ENCODE measurements at places on chromosomes 12 and 14.

- no peak for DNase-seq
Observed at GRCh38 chr14:50967103-50967502, 22.8 kb upstream of the PYGL start.

GRCh38 chr14:76131071-76131965 lies 20.4 kb upstream of the GPATCH2L start:
- DNase-seq = no peak

DNA sequence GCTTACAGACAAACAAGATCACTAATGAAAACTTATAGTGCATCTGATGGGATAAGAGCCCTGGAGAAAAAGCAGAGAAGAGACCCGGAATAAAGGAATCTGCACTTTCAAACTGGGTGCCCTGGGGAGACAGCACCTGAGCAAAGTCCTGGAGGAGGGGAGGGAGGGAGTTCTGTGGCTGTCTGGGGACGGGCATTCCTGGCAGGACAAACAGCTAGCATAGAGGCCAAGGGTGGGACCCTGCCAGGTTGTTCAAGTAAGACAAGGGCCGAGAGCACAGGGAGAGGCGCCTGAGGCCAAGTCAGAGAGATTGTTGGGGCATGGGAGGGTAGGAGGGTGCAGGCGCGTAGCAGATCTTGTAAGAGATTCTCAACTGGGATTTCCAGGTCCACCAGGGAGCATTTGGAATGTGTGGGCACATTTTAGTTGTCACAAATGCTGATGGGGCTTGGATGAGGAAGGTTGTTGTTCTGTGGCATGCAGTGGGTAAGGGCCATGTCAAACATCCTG lies 14.2 kb downstream of the IQSEC3 start:
- DNase-seq = no peak

- DNase-seq = no peak
Observed at GRCh38 chr14:71238835-71239234, 331.6 kb downstream of the PCNX1 start.

DNA sequence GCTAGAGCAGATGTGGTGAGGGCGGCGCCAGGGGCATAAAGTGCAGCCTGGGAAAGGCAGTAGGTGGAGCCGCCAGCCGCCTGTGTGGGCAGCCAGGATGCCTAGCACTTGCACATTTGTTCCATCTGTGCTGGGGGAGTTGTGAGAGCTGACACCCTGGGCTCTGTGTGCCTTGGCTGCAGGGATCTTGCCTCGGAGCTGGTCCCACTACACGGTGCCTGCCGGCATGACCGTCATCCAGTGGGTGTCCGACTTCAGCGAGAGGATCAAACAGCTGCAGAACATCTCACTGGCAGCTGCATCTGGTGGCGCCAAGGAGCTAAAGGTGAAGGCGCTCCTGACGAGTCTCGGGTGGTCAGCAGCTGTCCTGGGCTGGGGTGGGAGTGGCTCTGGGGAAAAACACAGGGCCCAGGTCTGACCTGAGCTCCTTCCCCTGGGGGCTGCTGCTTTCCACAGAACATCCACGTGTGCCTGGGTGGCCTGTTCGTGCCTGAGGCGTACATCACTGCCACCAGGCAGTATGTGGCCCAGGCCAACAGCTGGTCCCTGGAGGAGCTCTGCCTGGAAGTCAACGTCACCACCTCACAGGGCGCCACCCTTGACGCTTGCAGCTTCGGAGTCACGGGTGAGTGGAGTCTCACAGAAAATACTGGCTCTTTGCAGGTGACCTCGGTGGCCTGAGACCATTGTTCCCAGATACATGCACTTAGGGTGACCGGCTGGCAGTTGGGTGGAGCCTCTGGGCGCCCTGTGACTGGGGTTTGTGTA lies 37.4 kb downstream of the HSP90AA1 start:
- no peak for DNase-seq

GRCh38 chr12:66144791-66145754 lies 14.5 kb upstream of the LLPH start:
- DNase-seq = peak; percentile 36

DNA sequence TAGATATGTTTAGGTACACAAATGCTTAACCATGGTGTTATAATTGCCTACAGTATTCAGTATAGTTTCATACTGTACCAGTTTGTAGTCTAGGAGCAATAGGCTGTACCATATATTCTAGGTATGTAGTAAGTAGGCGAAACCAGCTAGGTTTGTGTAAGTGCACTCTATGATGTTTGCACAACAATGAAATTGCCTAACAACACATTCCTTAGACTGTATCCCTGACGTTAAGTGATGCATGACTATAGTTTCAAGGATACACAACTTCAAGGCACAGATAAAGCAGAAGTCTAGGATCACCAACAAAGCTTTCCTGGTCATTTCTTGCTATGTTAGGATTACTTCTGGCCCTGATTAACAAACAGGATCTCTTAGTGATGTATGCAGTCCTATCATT lies 135.1 kb downstream of the SLC38A1 start:
- no peak for DNase-seq

GRCh38 chr12:116525418-116526001 lies 33.7 kb upstream of the MAP1LC3B2 start:
- DNase-seq = no peak

- DNase-seq = no peak
Observed at GRCh38 chr12:106736051-106736957, 38.2 kb upstream of the RIC8B start.

- no peak for DNase-seq
Observed at GRCh38 chr14:42047421-42048055, 440.9 kb downstream of the LRFN5 start.

- no peak for DNase-seq
Observed at GRCh38 chr12:92732716-92733115, 29.9 kb downstream of the PLEKHG7 start.

DNA sequence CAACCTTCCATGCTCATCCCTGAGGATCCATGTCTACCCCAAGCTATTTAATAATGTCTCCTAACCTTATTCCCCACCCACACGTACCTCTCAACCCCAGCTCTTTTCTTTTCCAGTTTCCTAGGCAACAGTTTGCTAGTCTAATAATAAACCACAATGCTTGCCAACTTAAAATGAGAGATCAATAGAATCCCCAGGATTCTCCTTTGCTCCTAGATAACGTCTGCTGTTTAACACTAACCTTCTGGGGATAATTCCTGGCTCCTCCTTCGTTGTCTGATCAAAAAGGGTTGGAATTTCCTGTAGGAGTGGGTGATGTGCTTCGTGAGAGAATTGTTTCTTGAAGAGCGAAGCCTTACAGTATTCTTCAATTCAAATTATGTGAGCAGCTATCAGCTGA lies 42.2 kb upstream of the DBX2 start:
- no peak for DNase-seq

GRCh38 chr12:127761880-127762279 lies 505.1 kb upstream of the TMEM132C start:
- no peak for DNase-seq

- DNase-seq = peak; percentile 45
Observed at GRCh38 chr14:20697273-20698017, 8.9 kb downstream of the ANG start.

DNA sequence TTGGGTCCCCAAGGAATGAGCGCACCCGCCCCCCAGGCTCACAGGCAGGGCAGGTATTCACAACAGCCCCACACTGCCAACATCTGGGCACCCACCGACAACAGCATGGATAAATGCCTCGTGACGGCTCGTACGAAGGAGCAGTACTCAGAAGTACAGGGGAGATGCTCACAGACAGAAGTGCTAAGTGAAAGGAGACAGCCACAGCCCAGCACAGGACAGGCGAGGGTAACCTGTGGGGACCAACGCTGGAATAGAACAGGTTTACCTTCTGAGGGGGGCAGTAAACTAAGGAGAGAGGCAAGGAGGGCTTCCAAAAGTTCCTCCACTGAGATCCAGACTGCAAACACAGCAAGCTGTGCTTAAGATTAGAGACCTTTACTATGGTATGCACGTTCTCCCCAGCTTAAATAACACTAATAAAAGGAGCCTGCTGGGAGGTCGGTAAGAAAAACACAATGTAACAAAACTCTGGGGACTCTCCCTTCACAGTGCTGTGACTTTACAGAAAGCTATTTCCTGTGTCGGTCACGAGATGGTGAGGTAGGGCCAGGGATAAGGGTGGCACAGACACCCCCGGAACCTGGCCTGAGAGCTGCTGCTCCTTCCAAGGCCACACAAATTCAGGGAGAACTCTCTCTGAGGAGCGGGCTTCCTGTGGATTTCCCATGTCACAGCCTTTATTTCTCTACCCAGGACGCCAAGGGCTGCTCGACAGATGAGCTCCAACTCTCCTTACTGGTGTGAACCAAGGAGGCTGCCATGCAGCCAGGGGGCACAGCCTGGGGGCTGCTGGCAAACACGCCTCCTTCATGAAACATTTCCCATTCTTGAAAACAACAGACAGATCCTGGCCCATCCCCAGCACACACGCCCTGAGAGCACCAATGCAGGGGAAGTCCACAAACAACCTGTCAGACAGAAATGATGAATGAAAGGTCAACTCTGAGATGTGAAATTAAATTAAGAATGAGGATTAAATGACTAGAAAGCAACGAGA lies 26.3 kb downstream of the SLC15A4 start:
- DNase-seq = no peak

DNA sequence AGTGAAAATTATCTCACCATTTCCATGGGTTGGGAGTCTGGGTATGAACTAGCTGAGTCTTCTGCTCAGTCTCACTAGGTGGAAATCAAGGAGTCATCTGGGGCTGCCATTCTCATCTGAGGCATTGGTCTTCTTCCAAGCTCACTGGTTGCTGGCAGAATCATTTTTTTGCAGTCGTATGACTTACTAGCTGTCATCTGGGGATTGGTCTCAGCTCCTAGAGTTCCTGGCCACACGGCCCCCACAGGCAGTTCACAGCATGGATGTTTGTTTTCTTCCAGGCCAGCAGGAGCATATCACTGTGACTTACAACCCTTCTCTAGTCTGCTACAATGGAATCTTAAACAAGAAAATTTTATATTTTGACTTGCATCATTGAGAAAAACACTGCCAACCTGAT lies 18.6 kb upstream of the OR10AD1 start:
- no peak for DNase-seq

DNA sequence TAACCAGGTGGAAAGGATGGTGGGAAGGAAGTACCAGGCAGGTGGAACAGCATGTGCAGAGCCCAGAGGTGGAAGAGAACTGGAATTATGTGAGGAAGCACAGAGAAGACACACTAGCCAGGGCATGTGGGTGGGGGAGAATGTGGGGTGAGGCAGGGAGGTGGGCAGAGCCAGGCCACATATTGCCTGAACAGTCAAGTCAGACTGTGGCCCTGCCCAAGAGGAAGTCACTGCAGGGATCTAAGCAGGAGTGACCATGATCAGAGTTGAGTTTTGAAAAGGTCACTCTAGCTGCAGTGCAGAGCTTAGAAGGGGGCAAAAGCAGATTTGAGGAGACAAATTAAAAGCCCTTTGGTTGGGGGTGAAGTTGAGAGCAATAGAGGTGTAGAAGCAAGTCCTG lies 114.0 kb upstream of the SLC38A2 start:
- DNase-seq = no peak

GRCh38 chr12:24643120-24644119 lies 305.5 kb downstream of the BCAT1 start:
- no peak for DNase-seq

DNA sequence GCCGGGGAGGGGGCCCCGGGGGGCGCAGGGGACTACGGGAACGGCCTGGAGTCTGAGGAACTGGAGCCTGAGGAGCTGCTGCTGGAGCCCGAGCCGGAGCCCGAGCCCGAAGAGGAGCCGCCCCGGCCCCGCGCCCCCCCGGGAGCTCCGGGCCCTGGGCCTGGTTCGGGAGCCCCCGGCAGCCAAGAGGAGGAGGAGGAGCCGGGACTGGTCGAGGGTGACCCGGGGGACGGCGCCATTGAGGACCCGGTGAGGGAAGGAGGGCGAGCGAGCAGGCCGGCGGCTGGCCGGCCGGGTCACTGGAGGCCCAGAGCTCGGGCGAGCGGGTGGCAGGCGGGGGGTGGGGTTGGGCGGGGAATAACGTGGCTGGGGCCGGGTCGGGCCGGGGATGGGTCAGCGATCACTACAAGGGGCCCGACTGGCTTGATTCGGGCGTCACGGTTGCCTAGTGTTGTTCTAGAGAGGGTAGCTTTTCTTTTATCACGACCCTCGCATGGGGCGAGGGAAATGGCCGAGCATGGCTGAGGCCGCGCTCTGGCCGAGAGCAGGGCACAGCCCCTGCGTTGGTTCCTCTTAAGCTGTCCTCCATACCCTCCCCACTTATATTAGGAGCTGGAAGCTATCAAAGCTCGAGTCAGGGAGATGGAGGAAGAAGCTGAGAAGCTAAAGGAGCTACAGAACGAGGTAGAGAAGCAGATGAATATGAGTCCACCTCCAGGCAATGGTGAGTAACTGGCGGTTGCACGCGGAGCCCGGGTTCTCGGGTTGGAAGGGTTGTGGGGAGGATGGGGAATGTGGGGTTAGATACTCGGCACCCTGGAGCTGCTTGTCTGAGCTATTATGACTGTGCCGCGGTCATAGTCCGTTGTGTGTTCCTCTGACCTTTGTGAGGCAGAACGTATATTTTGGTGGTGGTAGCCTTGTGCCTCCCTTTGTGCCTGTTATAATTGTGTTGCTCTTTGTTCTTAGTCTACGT lies 603 bp downstream of the PABPN1 start:
- peak; percentile 36 for DNase-seq

- no peak for DNase-seq
Observed at GRCh38 chr14:93133464-93133863, 17.7 kb upstream of the ITPK1 start.

DNA sequence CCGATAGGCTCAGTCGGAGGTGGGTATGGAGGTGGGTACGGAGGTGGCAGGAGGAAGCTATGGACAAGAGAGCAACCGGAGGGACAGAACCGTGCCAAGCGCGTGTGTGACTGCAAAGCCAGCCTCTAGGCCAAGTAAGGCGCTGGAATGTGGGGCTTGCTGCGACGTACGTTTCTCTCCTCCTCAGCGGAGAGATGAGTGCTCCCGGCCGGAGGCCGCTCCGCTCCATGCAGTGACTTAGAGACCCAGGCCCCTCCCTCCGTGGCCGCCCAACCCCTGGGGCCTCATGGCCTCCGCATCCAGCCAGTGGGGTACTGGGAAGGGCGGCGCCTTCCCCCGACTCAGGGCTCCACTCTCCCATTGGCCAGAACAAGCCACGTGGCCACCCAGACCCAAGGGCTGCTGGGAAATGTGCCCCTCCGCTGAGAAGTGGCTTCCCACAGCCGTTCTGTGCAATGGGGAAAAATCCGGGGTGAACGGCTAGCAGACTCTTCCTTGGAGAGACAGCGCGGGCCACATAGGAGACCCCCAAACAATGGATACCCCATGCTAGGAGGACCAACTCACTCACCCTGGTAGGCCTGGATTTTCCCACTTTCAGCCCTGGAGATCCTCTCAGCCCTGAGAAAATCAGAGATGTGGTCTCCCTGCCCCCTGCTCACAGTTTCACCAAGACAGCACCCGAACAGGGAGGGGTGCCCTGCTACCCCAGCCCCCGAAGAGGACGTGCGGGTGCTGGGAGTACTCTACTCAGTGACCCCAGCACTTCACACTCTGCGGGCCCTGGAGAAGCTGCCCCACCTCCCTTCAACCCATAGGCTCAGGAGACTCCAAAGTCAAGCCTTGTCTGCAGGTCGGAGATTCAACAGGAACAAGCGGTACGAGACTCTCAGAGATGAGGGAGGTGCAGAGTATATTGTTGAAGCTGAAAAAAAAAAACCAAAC lies 66.7 kb downstream of the RIMBP2 start:
- no peak for DNase-seq

- no peak for DNase-seq
Observed at GRCh38 chr14:55128386-55129085, 516 bp upstream of the LGALS3 start.

GRCh38 chr14:99572173-99572999 lies 31.6 kb downstream of the CCDC85C start:
- no peak for DNase-seq

- no peak for DNase-seq
Observed at GRCh38 chr12:107731366-107731765, 29.6 kb downstream of the PRDM4 start.

All from NCI-H2081 (cell line).